ENCODE measurements at places on chromosomes 5 and 9.

DNA sequence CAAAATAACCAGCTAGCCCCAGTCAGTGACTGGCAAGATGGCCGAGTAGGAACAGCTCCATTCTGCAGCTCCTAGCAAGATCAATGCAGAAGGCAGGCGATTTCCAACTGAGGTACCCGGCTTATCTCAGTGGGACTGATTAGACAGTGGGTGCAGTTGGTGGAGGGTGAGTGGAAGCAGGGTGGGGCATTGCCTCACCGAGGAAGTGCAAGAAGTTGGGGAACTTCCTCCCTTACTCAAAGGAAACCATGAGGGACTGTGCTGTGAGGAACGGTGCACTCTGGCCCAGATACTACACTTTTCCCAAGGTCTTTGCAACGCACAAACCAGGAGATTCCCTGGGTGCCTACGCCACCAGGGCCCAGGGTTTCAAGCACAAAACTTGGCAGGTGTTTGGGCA lies 9.6 kb upstream of the BTNL8 start:
- no peak for DNase-seq

DNA sequence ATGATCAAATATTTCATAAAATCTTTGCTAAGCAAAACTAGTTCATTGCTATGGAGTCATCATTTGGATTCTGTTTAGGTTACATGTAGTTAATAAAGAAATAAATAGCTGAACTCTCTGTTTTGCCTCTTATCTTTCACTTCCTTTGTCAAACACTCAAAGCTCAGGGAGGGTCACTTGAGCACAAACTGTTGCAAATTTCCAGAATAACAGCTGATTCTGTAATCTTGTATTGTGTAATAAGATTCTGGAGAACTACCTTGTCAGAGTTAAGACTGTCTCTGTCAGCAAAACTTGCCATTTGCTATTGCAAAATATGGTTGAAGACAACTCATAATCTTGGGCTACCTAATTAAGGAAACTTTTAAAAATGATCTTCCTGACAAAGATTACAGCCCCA lies 182.0 kb upstream of the MOCS2 start:
- no peak for DNase-seq

DNA sequence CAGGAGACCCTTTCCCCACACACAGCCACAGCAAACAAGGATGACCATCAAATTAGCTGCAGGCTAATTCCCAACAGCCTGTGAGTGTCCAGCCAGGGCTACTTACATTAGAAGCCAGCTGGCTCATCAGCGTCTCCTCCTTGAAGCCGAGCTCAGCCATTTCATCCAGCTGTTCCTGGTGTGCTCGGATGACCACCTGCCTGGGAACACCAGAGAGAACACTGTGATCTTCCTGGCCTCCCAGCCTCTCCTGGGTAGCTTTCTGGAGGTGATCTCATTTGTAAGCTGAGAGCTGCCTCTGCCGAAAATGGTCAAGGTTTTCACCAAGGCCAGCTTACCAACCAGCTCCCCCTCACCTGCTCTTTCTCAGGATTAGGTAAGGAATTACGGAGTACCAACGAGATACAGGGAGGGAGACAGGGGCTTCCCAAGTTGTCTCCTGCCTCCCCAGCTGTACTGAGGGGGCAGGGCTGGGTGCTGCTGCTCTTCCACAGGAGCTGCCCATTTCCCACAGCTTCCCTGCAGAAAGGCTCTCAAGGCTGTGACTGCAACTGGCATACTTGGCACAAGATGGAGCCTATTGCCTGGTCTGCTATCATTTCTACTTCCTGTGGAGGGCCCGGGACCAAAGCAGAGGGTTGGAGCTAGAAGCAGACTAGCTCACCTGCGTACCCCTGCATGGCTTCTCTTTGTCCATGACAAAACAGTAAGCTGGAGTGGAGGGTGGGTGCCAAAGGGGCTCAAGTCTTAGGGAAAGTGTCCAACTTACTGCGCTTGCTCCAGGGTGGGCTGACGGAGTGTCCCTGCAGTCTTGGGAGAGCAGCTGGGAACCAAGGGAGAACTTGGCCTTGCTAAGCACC lies 73.9 kb downstream of the KIF24 start:
- DNase-seq = peak; percentile 51

- no peak for DNase-seq
Measured at GRCh38 chr5:143244990-143245389, 158.5 kb downstream of the NR3C1 start.

DNA sequence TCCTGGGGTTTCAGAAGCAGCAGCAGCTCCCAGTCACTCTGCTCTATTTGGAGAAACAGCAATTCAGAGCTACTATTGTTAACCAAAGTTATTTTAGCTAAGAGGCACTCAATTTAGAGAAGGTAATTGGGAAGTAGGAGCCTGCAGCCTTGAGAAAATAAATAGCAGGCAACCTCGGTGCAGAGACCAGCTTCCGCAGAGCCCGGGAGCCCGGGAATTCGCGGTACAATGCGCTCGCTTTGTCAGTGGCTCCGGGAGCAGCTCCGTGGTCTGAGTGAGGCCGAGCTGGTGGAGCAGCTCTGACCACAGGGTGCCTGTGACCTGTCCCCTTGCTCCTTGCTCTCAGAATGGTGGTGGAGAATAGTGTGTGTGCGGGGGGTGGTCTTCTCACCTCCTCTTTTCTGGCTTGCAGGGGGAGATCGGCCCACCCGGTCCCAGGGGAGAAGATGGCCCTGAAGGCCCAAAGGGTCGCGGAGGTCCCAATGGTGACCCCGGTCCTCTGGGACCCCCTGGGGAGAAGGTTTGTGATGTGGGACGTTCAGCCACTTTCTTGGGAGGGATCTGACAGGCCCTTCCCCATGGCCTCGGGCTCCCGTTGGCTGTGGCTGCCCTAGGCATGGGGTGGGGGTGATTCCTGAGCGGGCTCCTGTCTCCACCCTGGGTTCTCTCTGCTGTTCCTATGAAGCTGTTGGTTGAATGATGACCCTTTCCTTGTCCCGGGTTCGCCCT lies 95.9 kb upstream of the FCN2 start:
- DNase-seq = no peak

DNA sequence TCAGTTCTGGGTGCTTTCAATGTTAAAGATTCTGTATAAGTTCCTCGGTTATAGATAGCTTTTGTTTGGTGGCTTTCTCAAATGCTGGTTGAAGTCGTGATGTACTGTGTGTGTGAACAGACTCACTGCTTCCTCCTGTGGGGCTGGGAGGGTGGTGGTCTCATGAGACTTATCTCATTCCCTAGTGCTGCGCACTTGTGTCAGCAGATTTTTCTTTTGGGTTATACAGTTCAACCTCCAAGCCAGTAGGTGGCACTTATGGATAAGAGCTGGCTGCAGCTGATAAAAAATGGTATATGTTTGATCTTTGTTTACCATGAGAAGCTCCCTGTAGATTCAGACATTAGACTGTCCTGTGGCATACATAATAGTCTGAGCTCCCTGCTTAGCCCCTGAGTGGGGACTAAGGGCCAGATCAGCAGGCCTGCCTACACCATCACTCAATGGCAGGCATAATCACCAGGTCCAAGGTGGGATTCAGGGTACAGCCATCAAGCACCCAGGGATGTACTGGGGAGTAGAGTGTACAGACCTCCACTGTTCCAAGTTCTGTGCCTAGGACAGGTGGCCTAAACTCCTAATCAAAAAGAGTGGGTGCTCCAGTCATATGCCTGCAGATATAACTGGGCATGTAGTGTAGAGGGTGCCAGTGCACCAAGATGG lies 174.2 kb downstream of the OXCT1 start:
- DNase-seq = no peak

DNA sequence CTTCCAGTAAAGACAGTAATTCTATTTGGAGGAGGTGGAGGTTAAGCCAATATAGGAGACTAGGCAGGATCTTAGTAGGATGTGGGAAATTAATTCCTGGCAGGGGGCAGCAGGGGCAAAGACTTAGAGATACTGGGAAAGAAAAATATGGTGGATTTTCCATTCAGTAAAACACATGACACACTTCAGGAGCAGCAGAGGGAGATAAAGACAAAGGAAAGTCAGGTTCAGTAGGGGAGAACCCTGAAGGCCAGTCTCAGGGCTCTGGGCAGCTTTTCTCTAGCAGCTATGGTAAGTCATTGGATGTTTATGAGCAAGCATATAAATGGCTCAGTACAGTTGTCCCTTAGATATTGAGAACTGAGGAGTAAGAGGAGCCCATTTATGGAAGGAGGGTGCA lies 105.5 kb downstream of the PJA2 start:
- DNase-seq = no peak

- no peak for DNase-seq
Measured at GRCh38 chr5:55036477-55036876, 12.4 kb downstream of the GZMK start.

GRCh38 chr9:126438741-126439401 lies 112.2 kb downstream of the MVB12B start:
- DNase-seq = no peak

DNA sequence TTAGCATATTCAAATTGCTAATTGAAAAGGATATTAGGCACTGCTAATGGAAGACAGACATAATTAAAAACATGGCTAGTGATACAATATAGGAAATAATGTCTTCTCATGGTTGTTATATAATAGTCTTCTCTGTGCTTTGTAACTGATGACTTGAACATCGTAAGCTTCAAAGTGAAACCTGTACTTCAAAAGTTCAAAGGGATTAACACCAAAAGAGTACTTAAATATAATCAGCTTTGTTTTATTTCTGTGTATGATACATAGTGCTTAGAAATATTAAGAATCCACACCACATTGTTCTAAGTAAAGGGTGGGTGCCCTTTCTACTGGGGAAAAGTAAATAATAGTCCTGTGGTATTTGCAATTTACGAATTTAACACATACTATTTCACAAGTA lies 75.4 kb upstream of the ITGA1 start:
- no peak for DNase-seq

GRCh38 chr9:96140296-96141127 lies 161.5 kb downstream of the HSD17B3 start:
- no peak for DNase-seq

DNA sequence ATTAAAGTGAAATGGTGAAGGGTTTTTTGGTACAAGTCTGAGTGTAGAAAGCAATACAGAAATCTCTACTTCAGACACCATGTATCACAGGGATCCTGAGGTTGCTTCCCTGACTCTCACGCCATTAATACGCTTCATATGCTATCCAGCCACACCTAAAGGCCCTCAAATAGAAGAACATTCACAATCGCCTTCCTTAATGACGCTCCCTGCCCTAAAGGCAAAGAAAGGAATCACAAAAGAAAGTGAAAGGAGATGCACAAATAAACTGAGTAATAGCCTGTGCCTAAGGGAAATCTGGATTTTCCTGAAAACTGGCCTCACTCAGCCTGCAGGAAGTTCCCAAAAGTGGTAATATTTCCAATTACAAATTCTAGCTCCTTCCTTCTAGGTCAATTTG lies 1002.7 kb upstream of the DMAC1 start:
- DNase-seq = no peak

GRCh38 chr5:86461169-86461956 lies 156.4 kb upstream of the COX7C start:
- no peak for DNase-seq

DNA sequence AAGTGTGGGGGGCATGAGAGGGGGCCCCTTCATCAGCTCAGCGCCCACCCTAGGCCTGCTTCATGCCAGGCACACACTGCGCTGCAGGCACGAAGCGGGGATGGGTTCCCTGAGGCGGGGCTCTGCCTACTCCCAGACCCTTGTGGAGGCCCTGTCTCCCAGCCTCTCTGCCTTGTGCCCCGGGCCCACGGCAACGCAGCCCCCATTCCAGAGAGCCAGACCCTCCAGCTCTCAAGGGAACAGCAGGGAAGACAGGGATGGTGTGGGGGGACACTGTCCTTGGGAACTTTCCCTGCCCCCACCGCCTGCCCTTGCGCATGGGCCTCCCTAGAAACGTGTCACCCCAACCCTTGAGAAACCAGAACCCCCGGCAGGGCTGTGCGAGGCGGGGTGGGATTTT lies 10.0 kb upstream of the SLC12A7 start:
- no peak for DNase-seq

GRCh38 chr9:26131886-26132285 lies 453.6 kb upstream of the TUSC1 start:
- no peak for DNase-seq

GRCh38 chr5:141867139-141867538 lies 11.1 kb downstream of the PCDH1 start:
- no peak for DNase-seq

GRCh38 chr5:115229606-115230005 lies 33.1 kb downstream of the PGGT1B start:
- DNase-seq = no peak

- no peak for DNase-seq
Measured at GRCh38 chr9:116234081-116234480, 80.5 kb downstream of the PAPPA start.

- DNase-seq = no peak
Measured at GRCh38 chr5:59790376-59790775, 103.2 kb downstream of the PDE4D start.

- DNase-seq = no peak
Measured at GRCh38 chr9:18768951-18769622, 263.9 kb downstream of the SAXO1 start.

DNA sequence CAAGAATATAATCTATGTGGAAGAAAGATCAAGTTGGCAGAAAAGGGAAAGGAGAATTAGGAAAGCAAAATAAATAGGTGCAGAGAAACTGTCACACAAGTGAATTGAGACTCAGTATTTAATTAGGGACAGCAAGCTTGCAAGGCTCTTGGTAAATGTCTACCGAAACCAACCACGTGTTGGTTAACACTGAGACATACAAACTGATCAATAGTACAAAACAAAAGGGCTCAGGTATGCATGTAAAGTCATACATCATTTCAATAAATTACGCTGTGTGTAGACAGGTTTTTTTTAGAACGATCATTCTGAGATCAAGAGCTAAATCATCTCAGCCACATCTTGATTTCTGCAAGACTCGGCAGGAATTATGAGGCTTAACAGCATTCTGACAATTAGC lies 225.4 kb downstream of the EBF1 start:
- no peak for DNase-seq

DNA sequence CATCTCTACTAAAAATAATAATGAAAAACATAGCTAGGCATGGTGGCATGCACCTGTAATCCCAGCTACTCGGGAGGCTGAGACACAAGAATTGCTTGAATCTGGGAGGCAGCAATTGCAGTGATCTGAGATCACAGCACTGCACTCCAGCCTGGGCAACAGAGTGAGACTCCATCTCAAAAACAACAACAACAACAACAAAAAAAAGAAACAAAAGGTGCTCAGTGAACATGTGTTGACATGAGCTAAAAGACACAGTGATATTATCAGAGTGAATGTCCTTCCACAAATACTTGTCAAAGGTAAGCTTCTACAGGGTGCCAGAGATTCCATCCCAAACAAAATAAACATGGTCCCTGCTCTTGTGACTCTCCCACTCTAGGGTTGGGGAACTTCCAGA lies 75.2 kb upstream of the LMX1B start:
- DNase-seq = no peak

DNA sequence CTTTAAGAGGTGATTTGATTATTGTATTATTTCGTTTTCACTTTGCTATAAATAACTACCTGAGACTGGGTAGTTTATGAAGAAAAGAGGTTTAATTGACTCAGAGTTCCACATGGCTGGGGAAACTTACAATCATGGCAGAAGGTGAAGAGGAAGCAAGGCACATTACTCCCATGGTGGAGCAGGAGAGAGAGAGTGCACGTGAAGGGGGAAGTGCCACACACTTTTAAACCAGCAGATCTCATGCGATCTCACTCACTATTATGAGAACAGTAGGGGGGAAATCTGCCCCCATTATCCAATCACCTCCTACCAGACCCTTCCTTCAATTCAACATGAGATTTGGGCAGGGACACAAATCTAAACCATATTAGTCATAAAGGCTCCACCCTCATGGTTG lies 36.1 kb upstream of the NDFIP1 start:
- DNase-seq = no peak
